Kidney (tissue), 22 donors: ENCODE measurements at places on chromosomes 4 and X.

DNA sequence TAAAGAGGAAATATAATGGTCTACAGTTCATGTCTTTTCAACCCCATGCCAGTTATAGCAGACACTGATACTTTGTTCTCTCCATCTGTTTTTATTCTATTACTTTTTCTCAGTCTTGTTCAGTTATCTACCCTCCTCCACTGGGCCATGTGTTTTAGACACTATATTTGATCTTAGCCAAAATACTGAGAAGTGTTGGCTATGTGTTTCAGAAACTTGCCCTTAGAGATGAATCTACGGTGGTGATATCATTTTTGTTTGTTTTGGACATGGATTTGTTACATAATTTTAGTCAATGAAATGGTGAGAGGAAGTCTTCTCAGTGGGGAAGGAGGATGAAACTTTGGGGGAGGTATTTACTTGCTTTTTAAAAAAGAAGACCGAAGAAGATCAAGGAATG, 211.5 kb upstream of the DDX53 start:
- DNase-seq: no peak

DNA sequence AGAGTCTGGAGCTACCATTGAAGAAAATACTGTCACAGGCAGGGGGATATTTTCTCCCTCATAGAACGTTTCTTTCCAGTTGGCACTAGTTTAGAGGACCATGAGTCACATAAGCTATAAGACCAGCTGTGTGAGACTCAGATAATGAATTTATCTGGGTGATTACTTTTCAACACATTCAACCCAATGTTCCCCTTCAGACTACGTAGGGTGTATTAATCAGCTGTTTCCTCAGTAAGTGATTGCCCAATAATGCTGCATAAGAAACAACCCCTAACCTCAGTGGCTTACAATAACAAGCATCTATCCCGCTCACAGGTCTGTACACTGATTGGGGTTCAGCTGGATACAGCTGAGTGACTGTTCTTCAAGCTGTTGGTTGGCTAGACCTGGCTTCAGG, 38.1 kb downstream of the CBLL2 start:
- DNase-seq: no peak

DNA sequence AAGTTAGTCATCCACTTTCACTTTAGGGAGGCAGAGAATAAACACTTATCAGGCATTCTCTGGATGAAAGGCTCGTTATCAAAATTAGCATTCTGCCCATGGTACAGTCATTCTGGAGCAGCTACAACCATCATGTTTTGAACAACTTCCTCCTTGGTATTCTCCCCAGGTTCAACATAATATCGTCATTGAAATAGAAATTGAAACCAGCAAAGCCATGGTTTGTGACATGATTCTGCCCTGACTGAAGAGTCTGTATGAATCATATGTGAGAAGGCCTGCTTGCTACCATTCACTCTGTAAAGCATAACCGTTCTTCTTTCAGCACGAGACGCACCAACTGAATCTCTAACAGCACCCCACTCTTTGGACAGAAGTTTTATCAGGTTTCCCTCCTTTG, 127.5 kb upstream of the RADX start:
- DNase-seq: no peak

DNA sequence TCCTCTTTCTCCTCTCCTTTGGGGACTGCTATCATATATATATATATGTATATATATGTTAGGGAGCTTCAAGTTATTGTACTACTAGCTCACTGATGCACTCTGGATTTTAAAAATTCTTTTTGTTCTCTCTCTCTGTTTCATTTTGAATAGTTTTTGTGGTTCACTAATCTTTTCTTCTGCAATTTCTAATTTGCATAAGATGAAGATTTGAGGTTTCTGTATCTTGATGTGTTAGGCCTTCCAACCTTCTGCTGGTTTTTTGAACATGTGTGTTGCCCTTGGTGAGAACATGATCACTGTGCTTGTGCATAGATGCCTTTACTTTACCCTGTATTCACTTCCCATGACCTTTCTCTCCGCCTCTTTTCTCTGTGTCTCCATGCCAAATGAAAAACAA, 7.8 kb upstream of the ZNF718 start:
- DNase-seq: no peak

DNA sequence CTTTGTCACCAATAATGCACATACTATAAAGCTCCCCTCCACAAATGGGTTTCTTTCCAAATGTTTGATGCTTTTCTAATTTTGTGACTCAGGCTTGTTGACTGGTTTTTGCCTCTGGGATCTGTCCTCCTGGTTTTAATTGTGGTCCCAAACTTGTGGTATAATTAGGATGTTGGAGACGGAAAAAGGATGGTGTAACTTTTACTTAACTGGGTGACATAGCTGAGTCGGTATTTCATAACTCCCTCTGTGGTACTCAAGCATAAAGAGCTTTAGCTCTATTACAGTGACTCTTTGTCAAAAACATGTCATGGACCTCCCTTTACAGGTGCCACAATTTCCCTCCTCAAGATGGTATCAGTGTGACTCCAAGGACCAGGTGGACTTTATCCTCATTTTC, 119.7 kb upstream of the RBPJ start:
- DNase-seq: no peak

DNA sequence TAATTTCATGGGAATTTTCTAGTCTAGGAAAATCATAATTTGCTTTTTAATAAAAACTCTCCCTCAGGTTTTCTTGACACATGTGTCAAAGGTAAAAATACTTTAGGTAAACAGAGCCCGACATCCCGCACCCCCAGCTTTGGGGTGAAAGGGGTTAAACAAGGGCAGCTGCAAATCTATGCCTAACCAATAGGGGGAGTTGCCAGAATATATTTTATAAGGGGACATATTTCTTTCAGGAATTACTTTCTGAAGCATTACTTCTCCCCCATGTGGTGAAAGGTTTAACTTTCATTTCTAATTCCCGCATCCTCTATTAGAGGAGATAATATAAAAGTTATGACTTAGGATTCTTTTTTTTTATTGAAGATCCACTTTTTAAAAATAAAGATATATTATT, 53.9 kb upstream of the HEPH start:
- no peak for DNase-seq
